Panc1 (cell line): ENCODE measurements at places on chromosomes 7 and 10.

DNA sequence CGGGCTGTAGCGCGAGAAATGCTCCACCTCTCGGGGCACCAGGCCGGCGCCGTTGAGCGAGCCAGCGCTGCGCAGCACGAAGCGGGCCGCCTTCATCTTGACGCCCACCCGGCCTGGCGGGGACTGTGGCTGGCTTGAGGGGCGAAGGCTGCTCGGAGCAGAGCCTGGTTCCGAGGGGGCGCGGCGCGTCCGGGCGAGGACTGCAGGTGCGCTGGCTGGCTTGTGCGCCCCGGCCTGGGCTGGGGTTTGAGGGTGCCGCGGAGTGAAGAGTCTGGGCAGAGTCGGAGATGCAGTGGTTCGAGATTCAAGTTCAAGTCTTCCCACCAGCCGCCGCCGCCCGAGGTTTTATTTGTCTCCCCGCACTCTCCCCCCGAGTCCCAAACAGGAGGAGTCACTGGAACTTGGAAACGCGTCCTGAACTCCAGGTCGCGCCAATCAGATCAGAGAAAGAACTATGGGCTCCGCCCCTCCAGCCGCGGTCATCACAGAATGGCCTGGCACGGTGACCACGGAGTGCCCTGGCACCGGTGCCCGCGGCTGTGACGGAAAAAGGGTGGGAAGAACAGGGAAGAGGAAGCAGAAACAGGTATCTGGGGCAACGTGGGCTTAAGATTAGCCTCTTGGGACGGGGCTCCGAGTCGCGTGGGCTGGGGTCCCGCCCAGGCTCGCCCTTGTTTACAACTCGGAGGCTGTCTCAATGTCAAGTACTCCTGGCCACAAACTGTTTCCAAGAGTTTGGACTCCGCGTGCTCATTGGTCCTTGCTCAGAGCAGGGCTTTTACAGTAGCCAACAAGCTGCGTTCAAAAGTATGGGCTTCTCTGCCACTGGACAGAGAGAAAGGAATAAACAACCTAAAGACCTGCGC, at the start of gene PDK4:
Gene PDK4, minus strand, starts transcription at position 319 of the 866 bp plus-strand sequence. Its CDS starts 223 bp downstream, at position 96.
- DNase-seq = peak; percentile 35

- no peak for DNase-seq
These were observed 291.7 kb downstream of the DNAJB6 start for GRCh38 chr7:157628456-157628855.

GRCh38 chr10:129253865-129254179, 213.2 kb upstream of the MGMT start:
- no peak for DNase-seq

GRCh38 chr7:118252087-118252486, 27.6 kb downstream of the ANKRD7 start:
- DNase-seq = no peak

DNA sequence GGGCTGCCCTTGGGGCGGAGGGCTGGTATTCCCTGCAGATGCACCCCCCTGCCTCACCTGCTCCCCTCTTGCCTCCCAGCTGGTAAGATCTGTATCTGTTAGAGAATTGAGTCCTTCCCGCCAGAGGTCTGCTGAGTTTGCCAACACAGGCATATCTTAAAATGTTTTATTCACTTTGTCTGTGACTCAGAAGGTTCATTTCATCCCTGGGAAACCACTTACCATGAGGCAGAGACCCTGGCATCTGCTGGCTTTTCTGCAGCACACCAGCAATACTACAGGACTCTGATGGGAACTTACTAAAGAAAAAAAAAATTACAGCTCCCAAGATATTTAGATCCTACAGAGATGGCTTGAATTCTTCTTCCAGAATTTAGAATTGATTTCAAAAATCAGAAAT, 131.3 kb downstream of the PLPP4 start:
- DNase-seq = no peak

- DNase-seq = no peak
These were observed 15.3 kb upstream of the LRRC61 start for GRCh38 chr7:150307904-150308303.

GRCh38 chr7:365593-365992, 75.6 kb downstream of the FOXL3 start:
- DNase-seq = no peak

DNA sequence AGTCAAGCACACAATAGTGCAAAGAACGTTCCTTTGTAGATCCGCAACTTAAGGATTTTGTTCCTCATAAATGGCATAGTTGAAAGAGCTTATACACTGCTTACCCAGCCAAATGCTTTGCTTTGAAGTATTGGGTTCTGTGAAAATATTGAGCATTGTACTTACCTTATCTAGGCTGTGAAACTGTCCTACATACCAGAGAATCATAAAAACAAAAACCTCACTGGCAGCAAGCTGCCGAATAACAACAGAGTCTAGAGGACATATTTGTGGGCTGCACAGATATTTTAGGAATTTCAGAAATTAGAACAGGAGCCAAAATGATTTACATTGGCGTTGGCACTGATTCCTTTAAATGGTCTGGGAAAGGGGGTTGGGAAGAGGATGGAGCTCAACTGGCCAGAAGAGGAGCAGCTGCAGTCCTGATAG, 174.8 kb downstream of the RTKN2 start:
- DNase-seq = no peak

DNA sequence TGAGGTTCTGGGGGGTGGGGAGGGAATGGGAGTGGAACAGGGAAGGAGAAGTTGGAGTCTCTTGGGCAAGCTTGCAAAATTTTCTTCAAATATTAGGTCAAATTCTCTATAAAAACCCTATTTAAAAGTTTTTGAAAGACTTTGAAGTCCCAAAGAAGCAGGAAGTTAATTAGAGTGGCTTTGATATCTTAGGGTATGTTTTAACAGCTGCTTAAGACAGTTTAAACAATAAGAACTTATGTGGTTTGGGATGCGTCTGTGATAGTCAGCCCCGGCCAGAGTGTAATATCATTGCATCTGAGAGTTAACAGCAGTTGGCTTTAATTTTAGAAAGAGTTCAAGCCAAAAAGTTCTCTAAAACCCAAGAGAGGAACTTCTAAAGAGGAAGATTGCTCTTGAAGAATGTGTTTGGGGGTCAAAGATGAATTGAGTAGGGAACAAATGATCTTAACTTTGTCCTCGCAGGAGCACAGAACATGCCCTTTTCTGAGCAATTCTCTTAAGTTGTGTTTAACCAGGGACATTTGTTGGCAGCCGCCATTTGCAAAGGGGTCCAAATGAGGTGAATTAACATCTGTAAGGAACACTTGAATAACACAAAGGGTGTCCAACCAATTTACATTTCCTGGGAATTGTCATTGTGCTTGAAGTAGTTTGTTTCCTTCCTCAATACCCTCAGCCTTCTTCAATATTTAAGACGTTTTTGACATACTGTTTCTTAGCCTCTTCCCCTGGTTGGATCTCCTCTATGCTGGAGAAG, 182.4 kb downstream of the PTEN start:
- DNase-seq = no peak

GRCh38 chr7:72622532-72622931, 205.5 kb downstream of the TYW1B start:
- no peak for DNase-seq

- DNase-seq = no peak
These were observed 73.3 kb upstream of the AGK start for GRCh38 chr7:141477865-141478264.

- DNase-seq = no peak
These were observed at the start of gene GPER1 for GRCh38 chr7:1087952-1088920. TSS of gene GPER1 (plus strand) at chr7:1088113. CDS start at chr7:1091729, 3,616 bp downstream.

GRCh38 chr10:17128261-17128660, 1.4 kb downstream of the CUBN start:
- DNase-seq = no peak

DNA sequence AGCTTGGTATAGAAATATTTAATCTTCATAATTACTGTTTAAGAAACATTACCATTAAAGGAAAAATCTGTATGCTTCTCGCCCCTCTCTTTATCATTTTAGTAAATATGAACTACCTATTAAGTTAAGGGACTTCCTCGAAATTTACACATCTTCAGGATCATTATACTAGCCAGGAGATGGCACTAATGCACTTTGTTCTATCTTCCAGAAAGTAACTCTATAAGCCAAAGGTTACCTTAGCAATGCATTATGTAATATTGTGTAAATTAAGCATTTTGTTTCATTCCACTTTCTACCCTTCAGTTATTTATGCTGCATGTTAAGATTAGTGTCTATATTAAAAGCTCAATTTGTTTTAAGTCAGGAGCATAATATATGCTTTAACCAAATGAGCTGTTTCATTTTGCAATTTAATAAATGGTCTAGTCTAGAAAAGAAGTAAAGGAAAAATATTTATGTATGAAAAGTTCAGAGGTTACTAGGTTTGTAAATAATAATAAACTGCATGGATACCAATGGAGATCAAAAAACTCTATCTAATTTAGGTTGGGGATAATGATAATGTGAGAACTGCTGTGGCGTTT, 128.5 kb downstream of the ANKRD7 start:
- peak; percentile 5 for DNase-seq

DNA sequence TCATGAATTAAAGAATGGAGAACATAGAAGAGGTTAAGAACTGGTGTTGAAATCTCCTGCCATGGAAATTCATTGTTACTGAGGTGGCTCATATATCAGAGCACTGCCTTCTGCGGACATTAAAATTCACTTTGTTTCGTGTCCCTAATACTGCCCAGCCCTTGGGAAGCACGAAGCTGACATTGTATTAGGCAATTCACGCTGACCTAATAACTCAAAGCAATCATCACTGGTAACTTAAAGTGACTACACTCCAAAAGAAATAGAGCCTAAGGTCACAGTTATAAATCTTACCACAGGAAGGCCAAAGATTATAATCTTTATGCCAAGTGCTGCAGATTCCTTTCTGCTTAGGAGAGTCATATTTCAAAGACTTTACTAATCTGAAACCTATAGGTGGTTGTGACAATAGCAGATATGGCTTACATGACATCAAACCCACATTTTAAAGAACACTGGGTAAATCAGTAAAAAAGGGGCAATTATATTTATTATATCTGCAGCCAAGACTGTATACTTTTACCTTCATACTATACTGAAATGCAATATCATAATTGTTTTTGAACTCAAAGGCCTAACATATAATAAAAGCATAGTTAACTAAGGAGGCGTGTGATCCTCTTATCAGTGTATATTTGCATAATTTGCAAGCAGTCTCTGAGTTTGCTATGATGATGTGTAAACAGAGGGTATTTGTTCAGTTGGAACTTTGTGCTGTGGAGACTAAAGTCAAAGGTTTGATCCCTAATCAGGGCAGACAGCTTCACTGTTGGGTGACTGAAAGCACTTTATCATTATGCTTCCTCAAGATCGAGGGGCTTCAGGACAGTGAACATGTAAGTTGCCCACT, 51.9 kb upstream of the CAPZA2 start:
- DNase-seq = no peak

- no peak for DNase-seq
These were observed 57.3 kb downstream of the PALS2 start for GRCh38 chr7:24630596-24630995.

GRCh38 chr10:133133471-133134231, 26.4 kb upstream of the KNDC1 start:
- DNase-seq = no peak

- no peak for DNase-seq
These were observed 48.1 kb upstream of the TES start for GRCh38 chr7:116162254-116162653.

GRCh38 chr10:43118631-43119415, 19.4 kb upstream of the CSGALNACT2 start:
- DNase-seq = no peak

- DNase-seq = no peak
These were observed 3.0 kb downstream of the PI4K2A start for GRCh38 chr10:97643441-97643985.

- DNase-seq = no peak
These were observed at the start of gene PRRT4 for GRCh38 chr7:128361411-128362379. TSS of gene PRRT4 (minus strand) at chr7:128361690.
